Stimulated activated effector memory CD8-positive, alpha-beta T cell treated with anti-CD3 and anti-CD28 coated beads, Interleukin-12 subunit alpha, Interleukin-12 subunit beta, amount 100 ng/mL, for 72 hours (primary cell): ENCODE measurements at places on chromosomes 11 and 22.
A peak's percentile ranks its signal among the peaks of the same experiment; 100 is the strongest.

DNA sequence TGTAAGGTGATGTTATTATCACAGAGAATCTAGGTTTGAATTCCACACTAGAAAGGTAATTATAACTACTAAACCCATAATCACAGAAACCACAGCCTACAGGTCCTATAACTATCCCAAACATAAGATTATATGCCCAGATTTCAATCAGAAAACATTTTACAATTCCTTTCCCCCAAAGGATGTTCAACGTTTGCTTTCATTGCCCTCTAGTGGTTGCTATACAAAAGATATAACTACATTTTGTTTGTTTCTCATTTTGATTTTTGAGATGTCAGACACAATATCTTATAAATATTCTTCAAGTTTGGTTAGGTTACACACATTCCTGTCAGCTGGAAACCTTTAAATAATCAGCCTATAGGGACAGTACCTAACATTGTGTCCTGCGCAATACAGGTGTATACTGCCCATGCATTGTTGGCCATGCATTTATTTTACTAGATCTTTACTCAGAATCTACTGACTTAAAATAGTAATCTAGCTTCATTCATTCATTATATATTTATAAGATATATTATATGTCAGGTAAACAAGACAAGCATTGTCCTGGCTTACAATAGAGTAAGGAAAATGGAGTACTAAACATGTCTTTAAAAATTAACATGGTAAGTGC lies 530.5 kb upstream of the CCDC90B start:
- no peak for DNase-seq

GRCh38 chr11:125224391-125225021 lies 60.0 kb downstream of the PKNOX2 start:
- no peak for DNase-seq

DNA sequence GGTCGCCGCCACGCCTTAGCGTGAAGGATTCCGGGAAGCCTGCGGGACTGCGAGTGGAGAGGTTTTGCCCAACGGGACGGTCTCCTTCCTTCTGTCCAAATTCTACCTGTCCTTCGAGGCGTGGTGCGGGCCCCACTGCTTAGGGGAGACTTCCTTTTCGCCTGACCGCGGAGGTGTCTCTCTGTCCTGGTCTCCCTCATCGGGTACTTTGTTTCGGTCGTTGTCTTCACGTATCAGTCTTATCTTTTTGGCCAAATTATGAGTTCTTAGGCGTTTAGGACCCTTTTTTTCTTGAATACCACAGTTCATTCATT lies 388 bp downstream of the HINFP start:
- no peak for DNase-seq

- DNase-seq: no peak
Observed at GRCh38 chr11:67983951-67984350, 19.9 kb downstream of the UNC93B1 start.

- DNase-seq: no peak
Observed at GRCh38 chr11:15119352-15119751, 4.6 kb downstream of the INSC start.

DNA sequence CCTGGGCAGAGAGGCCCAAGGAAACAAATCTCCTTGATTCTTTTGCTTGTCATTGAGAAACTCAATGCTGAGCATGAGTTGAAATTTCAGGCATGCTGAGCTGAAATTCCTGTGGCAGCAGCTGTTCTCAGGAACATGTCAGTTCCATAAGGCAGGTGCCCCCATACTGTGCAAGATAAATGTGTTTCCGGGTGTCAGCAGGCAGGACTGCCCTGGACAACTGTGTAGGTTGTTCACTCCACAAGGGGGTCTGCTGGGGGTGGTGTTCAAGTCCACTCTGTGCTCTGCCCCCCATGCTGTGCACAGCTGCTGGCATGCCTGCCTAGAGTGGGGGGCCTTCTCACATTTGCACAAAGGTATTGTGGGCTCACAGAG lies 133.7 kb downstream of the CTTN start:
- no peak for DNase-seq

- DNase-seq: no peak
Observed at GRCh38 chr11:95688501-95689222, 100.9 kb downstream of the FAM76B start.

- no peak for DNase-seq
Observed at GRCh38 chr22:25569983-25570382, 5.5 kb downstream of the GRK3 start.

GRCh38 chr11:83088965-83089364 lies 17.3 kb upstream of the RAB30 start:
- DNase-seq: no peak

DNA sequence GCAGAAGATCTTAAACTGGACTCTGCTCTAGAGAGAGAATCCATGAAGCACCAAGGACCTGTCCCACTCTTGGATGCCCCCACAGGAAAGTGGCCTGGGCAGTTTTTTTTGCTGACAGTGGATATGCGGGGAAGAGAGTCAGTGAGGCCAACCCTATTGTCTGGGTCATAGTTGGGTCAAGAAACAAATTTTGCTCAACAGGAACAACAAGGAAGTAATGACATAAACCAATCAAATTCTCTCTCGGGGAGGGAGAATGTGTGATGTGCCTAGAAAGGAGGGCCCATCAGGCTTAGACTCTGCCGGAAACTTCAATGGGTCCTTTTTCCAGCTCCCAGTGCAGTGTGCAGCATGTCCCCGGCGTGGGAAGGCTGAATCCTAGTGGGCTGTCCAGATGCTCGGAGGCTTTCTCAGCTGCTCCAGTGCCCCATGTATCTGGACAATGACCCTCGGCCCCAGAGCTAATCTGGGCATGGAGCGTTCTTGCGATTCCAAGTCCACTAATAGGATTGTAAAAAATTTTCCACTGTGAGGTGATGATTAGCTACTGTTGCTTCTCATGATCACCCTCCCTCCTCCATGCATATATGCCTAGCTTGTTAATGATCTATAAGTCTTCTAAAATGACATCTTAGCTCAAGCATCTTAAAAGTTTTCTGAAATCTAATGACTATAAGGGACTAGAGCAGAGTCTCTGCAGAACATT lies 101.0 kb downstream of the SNX19 start:
- no peak for DNase-seq

- DNase-seq: no peak
Observed at GRCh38 chr22:22358152-22358551, 113.6 kb downstream of the VPREB1 start.

GRCh38 chr11:114197799-114198500 lies 98.2 kb upstream of the NNMT start:
- DNase-seq: no peak

DNA sequence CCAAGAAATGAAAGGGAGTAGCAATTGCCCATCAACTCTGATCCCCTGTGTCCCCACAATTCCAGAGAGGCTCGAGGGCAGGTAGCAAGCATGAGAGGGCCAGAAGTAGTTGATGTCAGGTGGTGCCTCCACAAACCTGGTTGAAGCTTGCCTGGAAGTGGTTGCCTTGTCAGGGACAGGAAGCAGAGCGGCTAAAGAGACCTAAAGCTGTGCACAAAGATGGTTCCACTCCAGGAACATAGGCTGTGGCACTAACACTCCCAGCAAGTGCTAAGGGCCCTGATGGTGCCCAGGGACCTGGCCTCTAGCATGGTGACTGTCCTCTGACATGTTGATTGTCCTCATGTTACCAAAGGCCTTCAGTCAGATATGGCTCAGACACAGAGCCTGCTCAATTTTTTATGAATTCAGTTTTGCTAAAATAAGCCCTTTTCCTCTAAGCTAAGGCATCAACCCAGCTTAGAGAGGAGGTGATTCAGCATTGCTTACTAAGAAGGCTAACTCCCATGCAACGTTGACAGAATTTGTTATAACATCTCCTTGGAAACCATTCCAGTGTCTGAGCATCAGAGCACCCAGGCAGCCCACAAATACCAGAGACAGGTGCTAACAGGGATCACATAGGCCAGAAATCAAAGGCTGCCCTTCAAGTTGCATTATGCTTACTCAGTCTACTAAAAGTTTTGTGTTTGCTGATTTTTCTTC lies 196.3 kb upstream of the ARHGAP20 start:
- DNase-seq: no peak

DNA sequence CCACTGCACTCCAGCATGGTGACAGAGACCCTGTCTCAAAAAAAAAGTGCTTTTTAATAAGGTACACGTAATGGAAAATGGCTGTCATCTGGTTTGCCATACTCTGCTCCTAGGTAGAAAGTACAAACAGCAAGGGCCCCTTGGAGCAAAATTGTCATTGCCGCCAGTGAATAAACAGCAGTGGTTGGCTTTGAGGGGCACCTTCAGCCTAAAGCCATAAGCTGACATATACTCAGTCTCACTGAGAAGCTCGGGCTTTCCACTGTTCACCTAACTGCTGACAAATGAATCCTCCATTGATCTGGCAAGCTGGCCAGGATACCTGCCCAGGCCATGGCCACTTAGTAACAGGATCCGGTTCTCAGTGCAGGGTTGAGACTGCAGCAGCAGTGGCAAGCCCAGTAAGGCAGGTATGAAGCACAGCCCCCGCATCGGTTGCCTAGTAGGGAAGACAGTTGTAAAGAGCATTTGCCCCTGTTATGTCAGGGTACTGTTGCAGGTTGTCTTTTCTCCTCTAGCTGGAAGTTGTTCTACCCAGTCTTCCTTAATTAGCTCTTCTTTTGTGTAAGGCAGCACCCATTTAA lies 38.8 kb downstream of the MARK2 start:
- DNase-seq: no peak

GRCh38 chr11:117333917-117334316 lies 6.3 kb downstream of the CEP164 start:
- DNase-seq: no peak

- DNase-seq: peak; percentile 59
Observed at GRCh38 chr11:118790357-118791110, 430 bp downstream of the DDX6 start.
